T follicular helper cell (primary cell): ENCODE measurements at places on chromosomes 13 and 19.

- no peak for DNase-seq
These were observed 16.1 kb downstream of the LSM14A start for GRCh38 chr19:34188408-34188807.

- peak; percentile 51 for DNase-seq
These were observed 3.4 kb downstream of the DMKN start for GRCh38 chr19:35509861-35510625.

DNA sequence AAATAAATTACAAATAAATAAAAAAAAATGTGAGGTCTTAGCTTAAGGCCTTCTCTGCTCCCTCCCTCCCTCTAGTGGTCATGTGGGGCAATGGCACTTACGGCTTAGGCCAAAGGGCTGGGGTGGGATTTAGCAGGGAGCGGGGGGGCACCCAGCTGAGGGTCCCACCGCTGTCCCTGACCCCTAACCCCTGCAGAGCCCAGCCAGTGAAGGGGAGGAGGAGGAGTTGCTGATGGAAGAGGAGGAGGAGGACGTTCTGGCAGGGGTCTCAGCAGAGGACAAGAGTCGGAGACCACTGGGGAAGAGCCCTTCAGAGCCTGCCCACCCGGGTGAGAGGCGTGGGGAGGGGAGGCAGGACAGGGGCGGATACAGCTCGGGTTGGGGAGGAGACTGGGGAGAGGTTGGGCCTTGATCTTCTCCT lies 9.3 kb downstream of the MPND start:
- DNase-seq, result peak; percentile 48

DNA sequence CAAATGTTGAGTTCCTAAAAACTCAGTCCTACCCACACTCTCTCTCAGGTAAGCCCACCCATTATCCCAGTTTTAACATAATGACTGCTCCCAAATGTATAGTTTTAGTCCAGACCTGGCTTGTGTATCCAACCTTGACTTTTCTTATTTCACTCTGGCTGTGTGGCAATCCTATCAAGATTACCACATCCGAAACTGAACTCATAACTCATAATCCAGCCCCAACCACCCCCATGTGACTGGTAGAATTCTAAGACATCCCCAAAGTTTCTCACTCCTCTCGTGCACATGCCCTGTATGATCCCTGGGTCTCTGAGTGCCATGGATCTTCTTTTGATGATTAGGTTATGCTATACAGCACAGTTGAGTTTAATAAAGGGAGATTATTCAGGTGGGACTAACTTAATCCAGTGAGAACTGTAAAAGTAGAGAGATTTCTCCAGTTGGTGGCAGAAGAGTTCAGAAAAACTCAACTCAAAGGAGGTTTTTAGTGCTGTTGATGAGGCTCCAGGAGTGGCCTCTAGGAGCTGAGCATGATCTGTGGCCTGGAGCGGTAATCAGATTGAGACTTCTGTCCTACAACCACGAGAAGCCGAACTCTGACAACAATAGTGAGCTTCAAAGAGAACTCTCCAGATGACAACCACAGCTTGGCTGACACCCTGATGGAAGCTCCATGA lies 413.4 kb downstream of the ZNF536 start:
- DNase-seq, result no peak

- DNase-seq, result no peak
These were observed 85.2 kb upstream of the FAM216B start for GRCh38 chr13:42696191-42696590.
